ENCODE measurements at places on chromosomes 7 and 10.

DNA sequence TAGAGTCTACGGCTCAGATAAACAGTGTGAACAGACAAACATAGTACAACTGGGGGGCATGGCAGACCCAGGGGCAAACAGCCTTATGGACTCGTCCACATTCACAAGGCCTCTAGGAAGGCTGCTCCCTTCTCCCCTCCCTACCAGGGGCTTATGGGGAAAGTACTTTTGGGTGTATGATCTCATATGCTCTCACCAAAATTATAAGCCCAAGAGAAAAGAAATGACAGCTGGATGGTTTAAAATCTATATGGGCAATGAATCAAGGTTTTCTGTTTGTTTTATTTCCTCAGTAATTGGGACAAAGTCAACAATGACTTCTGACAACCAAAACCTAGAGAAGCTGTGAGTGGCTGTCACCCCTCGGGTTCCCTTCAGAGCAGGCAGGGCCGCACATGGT is 144.4 kb downstream of the PKD1L1 start:
- DNase-seq = no peak

DNA sequence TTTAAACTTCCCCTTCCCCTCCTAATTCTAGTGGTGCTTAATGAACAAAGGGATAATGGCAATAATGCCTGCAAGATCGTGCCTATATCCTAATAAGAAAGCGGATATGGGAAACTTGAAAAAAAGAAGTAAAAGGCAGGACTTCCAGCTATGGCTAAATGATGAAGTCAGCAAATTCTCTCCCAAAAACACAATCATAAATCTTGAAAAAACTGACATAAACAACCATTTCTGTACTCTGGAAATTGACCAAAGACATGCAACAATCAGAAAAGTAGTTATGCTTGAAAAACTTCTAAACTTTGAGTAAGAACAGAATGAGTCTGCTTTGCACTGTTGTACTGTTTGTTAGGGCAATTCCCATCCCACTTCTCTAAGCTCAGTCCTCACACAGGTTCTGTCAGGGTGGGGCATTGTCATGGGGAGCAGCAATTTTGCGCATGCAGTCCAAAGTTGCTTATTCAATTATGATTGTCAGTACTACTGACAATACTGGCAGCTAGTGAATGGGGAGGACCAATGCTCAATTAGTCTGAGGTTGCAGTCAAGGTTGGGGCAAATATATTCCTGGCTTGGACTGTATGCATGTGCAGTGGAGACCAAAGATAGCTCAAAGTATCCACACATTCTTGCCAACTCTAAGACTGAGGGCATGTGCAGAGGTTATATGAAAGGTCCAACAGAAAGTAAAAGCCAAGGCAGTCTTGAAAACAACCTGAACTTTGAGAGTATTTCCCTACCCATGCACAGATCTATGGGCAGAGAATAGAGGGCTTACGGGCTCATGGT is 34.1 kb upstream of the ARHGAP22 start:
- no peak for DNase-seq

- no peak for DNase-seq
These were observed 125.3 kb upstream of the RSU1 start for GRCh38 chr10:16942381-16943078.

GRCh38 chr7:151472644-151473380 is 32.9 kb upstream of the CRYGN start:
- no peak for DNase-seq

- peak; percentile 2 for DNase-seq
These were observed 176.4 kb downstream of the AHR start for GRCh38 chr7:17474724-17475344.

DNA sequence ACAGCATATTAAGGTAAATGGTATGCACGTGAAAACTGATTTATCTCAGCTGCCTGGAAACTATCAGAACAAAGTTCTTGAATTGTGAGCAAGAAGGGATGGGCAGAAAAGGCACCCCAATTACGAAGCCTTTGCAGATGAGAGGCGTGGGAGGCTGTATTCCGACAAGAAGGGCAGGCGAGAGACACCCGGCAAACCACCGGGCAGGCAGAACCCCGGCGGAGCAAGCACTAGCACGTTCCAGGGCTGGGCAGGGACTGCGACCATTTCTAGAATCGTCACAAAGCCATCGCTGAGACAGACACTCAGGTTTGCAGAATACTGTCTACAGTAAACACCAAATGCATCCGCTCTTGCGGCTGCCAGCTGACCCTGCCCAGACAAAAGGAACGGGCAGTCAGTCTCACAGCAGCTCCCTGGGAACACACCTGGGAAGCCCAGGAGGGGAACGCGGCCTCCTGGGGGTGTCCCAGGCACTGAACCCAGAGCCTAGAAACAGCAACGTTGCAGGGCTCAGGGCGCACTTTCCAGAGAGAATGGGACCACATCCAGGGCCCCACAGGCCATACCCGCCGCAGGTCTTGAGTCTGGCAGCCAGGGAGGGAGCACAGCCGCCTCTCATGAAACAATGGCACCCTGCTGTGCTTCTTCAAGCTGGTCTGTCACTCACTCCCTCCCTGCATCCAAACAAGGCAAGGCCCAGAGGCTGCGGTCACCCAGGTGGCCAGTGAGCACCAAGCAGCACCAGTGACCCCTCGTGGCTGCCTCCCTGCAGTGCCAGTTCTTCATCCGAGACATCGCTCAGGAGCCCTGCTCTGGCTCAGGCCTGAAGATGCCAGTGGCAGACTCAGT is 261.9 kb downstream of the PTPRN2 start:
- no peak for DNase-seq

DNA sequence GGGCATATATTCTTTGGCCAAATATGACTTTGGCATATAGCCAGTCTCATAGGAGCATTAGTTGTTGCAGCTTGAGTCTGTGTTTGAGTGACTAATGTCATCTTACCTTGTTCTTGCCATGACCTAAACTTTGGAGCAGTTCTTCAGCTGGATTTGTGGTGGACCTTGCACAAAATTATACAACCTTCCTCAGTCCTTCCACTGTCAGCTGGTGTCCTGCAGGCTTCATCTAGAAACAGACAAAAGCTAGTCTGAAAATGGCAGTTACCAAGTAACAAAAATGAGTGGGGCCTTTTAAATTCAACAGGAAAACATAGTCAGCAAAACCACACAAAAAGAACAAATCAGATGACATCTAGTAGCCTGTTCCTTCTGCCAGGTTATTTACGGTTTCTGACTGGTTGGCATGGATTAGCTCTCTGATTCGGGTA is 59.5 kb upstream of the HECTD2 start:
- no peak for DNase-seq

- DNase-seq = peak; percentile 29
These were observed 46.5 kb downstream of the TMEM106B start for GRCh38 chr7:12257582-12257981.

- DNase-seq = no peak
These were observed 1.5 kb upstream of the TACR2 start for GRCh38 chr10:69418052-69418752.

DNA sequence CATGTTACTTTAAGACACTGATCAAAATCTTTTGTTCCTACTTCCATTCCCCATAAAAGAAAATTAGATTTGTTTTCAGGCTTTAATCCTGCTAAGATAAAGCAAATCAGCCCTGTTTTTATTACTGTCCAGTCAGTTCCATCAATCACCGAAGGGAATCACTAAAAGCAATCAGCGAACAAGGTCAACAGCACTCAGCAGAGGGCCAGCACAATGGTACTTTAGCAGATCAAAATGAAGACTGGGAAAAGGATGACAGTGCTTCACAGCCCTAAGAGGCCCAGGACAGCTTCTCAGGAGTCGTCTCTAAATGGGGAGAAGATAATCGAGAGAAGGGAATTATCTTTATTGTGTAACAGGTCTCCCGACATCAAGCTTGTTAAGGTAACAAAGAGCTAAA is 32.7 kb downstream of the SEM1 start:
- no peak for DNase-seq
